ENCODE measurements at places on chromosomes 5 and 9. TPM values are rescaled to one million over a fixed set of nuclear protein-coding genes. Genes with fewer than 3 reads are reported as not detected.

Gene EIF4E1B
- total RNA-seq = not detected

Gene NOXA1
- 1.7 TPM for total RNA-seq

Gene LRRTM2
- not detected for total RNA-seq

Gene RMI1
- total RNA-seq = 18.7 TPM

Gene TRMT10B
- 1.2 TPM for total RNA-seq

Gene HACD4
- not detected for total RNA-seq

Gene DND1
- total RNA-seq = 1.5 TPM

Gene CDC20B
- 0.07 TPM for total RNA-seq

Gene PCDHB13
- 1.1 TPM for total RNA-seq

Gene PCDHGA2
- 1.1 TPM for total RNA-seq

Gene MAMDC2
- 4.2 TPM for total RNA-seq

Gene DAPK1
- total RNA-seq = 17.7 TPM

Gene ARHGEF28
- 15.9 TPM for total RNA-seq

Gene HAND1
- not detected for total RNA-seq

Gene GFI1B
- total RNA-seq = 0.19 TPM

Gene AFAP1L1
- 1.4 TPM for total RNA-seq

Gene KIF24
- 11.5 TPM for total RNA-seq

Gene TTF1
- 29.2 TPM for total RNA-seq

Gene RNF224
- 0.86 TPM for total RNA-seq

Gene CER1
- total RNA-seq = not detected

Gene C5orf58
- not detected for total RNA-seq

Gene CCL21
- not detected for total RNA-seq

Gene DMRT2
- total RNA-seq = not detected

Gene PALM2AKAP2
- 0.98 TPM for total RNA-seq

Gene NHP2
- total RNA-seq = 470 TPM

Gene CDC23
- 69.5 TPM for total RNA-seq

Gene PTRH1
- 43.8 TPM for total RNA-seq

Gene NUTM2G
- total RNA-seq = not detected

Gene GMCL2
- total RNA-seq = not detected

Gene SLC27A6
- not detected for total RNA-seq

Gene FOXD4L3
- not detected for total RNA-seq

Gene SH2D3C
- total RNA-seq = 1.7 TPM

Gene NIPSNAP3A
- 103 TPM for total RNA-seq

Data from A172 (cell line).